Stimulated activated CD8-positive, alpha-beta memory T cell treated with anti-CD3 and anti-CD28 coated beads, Interleukin-2, amount 100 ng/mL, for 48 hours (primary cell): ENCODE measurements at places on chromosomes 1 and 21.

GRCh38 chr1:30084909-30085571 lies 638.3 kb downstream of the MATN1 start:
- no peak for DNase-seq

DNA sequence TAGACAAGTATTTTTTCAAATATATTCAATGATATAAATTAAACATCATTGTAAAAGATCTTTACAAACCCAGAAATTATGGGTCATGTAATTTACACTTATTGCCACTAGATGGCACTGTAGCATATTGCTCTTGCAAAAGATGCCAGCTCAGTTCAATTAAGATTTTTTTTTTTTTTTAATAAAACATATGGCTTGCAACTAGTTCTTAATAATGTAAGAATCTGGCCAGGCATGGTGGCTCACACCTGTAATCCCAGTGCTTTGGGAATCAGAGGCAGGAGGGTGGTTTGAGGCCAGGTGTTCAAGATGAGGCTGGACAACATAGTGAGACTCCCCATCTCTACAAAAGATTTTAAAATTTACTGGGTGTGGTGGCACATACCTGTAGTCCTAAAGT lies 49.4 kb upstream of the DESI2 start:
- no peak for DNase-seq

GRCh38 chr1:100249155-100249536 lies 488 bp downstream of the DBT start:
- no peak for DNase-seq

- no peak for DNase-seq
Observed at GRCh38 chr21:44875316-44875700, 1.8 kb upstream of the PTTG1IP start.

GRCh38 chr1:20640183-20640597 lies 6.9 kb downstream of the PINK1 start:
- DNase-seq = no peak

DNA sequence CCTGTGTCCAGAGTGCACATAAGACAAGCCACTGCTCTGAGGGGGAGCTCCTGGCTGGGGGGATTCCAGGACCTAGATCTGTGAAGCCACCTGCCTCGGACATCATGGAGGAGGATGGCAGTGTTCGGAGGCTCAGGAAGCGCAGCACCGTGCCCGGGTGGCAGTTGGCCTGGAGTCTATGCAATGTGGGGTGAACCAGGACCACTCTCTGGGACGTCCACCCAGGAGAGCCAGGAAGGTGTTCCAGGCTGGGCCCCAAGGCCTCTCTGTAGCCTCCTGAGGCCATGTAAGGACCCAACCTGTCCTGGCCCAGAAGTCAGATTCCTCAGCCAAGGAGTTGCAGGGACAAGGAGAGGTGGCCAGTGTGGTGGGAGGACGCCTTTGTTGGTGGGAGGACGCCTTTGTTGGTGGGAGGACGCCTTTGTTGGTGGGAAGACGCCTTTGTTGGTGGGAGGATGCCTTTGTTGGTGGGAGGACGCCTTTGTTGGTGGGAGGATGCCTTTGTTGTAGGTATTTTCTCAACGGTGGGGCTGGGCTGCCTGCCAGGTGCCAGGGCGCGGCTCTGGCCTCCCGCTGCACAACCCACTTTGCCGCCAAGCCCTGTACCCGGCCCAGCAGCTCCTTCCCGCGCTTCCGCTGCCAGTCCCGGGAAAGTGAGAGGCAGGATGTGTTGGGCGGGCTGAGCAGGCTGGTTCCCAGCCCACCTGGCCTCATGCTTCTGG lies 30.6 kb upstream of the BMP8B start:
- no peak for DNase-seq

DNA sequence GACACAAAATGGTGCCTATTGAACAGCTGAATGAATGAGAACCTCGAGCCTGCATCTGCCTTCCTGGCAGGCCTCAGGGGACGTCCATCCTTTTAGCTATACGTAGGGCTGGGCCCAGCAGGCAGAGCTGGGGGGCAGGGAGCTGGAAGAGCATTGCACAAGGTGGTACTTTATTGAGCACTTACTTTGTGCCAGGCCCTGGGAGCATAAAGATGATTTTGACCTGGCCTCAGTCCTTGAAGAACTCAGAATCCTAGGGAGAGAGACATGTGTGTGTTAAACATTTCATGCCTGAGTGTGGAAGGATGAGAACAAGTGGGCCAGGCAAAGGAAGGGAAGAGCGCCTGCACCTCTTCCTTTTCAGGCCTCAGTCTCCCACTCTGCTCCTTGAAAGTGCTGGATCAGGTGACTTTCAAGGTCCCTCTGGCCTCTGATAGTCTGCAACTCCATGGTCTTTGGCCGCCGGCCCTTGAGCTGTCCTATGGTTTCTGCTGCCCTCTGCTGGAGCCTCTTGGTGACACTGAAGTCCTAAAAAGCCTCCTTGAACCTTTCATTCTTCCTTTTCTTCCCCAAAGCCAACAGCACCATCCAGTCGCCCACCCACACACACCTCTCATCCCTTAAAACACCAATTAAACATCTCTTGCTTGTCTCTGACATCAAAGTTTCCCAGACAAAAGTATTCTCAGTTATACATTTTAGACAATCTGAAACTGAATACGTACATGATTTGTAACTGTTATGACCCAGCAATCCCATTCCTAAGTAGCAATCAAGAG lies 3.5 kb upstream of the PEAR1 start:
- peak; percentile 54 for DNase-seq

DNA sequence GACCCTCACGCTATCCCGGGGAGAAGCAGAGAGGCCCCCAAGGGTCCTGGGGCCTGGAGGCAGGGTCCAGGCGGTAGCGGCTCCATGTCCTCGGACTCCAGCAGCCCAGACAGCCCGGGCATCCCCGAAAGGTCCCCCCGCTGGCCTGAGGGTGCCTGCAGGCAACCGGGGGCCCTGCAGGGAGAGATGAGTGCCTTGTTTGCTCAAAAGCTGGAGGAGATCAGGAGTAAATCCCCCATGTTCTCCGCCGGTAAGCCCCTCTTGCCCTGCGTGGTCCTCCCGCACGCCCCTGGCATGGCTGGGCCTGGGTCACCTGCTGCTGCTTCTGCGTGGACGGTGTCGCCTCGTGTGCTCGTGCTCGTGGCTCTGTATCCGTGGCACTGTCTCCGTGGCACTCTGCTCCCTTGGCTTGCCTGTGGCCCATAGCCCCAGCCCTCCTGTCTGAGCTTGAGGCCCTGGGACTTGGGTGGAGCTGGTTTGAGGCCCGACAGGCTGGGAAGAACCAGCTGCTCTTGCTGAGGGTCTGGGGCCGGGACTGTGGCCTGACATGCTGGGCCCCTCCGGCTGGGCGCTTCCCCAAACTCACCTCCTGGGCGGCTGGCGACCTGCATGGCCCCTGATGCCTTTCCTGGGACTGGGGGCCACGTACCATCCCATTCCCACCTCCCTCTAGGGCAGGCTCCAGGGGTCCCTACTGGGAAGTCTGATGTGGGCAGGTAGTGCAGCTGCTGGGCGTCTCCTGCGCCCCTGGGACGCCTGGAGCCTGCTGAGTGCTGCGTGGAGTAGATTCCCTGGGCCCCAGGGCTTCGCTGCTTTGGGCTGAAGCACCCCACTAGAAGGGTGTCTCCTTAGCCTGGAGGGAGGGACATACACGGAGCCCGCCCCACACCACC lies 23.5 kb downstream of the PANK4 start:
- DNase-seq = no peak

DNA sequence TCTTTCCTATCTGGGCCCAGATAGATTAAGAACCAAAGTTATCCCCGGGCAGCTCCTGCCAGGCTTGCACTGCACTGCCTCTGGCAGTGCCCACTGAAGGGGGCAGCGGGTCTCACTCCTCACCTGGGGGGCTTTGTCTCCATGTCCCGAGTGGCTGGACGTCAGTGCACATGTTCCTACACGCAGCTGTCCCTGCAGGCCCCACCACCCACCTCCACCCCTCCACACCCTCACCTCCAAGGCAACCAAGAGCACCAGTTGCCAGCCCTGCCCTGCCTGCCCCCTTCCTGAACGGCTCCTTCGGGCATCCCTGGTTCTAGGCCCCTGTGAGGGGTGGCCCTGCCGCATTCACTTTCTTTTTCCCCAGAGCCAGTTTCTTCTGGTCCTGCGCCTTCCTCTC lies 147.2 kb downstream of the PEX14 start:
- no peak for DNase-seq

GRCh38 chr1:9591669-9592509 lies 3.2 kb downstream of the TMEM201 start:
- DNase-seq = no peak

DNA sequence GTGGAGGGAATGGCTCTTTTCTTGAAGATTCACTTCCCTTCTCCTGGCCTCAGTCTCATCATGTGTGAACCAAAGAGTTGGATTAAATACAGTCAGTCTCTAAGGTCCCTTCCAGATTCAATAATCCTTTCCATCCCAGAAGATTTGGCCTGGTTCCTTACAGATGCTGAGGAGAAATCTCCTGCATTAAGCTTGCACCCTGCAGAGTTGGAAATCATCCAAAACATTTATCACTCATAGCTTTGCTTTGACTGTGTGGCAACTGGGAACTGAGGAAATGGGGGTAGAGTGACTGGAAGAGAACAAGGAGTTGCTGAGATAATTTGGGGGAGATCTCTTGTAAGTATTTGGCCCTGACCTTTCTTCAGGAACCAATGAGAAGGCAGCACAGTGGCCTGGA lies 220.5 kb upstream of the SGIP1 start:
- no peak for DNase-seq

DNA sequence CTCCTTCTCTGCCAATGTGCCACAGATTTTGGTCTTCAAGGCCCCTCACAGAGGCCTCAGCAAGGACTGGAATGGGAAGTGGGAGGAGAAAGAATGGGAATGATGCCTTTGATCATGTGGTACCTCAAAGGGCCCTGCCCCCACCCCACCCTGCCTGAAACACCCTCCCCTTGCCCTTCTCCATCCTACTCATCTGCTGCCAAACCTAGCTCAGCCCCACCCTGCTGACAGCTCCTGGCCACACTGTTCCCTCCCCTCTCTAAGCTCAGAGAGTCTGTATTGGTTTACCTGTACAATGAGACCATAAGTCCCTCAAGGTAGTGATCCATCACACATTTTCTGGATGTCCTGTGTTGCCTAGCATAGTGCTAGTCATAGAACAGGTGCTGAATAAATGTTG lies 6.7 kb upstream of the ARHGAP30 start:
- DNase-seq = no peak

DNA sequence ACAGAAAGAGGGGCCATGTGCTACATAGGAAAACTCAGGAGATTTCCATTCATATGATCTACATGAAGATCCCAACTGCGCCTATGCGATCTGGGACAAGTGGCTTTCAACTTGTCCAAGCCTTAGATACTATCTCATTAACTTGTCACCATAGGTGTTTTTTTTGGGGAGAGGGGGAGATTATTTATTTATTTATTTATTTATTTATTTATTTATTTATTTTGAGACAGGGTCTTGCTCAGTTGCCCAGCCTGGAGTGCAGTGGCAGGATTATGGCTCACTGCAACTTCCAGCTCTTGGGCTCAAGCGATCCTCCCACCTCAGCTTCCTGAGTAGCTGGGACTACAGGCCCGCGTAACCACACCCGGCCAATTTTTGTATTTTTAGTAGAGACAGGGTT lies 11.3 kb downstream of the FABP3 start:
- DNase-seq = no peak

GRCh38 chr1:112264010-112264409 lies 132.0 kb upstream of the CTTNBP2NL start:
- no peak for DNase-seq

DNA sequence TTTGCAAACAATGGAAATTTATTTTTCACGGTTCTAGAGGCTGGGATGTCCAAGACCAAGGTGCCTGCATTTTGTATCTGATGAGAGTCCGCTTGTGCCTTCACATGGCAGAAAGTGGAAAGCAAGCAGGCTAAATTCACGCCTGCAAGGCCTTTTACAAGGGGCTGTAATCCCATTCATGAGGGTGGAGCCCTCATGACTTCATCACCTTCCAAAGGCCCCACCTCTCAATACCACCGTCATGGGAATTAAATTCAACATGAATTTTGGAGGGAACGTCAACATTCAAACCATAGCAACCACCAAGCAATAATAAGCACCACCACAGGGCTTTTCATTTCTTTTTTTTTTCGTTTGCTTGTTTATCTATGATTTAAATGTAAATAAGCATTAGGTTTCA lies 115.3 kb downstream of the C1orf21 start:
- no peak for DNase-seq

- no peak for DNase-seq
Observed at GRCh38 chr21:43578677-43579303, 80.5 kb downstream of the HSF2BP start.

GRCh38 chr1:8242498-8242897 lies 75.4 kb upstream of the SLC45A1 start:
- no peak for DNase-seq

DNA sequence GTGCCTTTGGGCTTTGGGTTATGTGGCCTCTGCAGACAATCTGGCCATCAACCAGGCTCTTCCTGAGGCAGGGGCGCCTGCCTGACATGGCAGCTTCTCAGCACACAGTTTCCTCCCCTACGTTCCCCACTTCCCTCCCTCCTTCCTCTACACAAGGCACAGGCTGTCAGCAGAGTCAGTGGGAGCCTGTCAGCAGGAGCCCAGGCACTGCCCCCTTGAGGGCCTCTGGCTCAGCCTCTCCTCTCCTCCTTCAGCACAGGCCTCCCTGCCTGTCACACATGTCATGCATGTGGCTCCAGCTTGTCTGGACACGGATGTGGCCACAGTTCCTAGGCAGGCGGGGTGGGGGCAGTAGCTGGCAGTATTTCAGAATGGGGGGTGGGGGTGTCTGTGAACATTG lies 52.2 kb upstream of the ARTN start:
- DNase-seq = no peak

DNA sequence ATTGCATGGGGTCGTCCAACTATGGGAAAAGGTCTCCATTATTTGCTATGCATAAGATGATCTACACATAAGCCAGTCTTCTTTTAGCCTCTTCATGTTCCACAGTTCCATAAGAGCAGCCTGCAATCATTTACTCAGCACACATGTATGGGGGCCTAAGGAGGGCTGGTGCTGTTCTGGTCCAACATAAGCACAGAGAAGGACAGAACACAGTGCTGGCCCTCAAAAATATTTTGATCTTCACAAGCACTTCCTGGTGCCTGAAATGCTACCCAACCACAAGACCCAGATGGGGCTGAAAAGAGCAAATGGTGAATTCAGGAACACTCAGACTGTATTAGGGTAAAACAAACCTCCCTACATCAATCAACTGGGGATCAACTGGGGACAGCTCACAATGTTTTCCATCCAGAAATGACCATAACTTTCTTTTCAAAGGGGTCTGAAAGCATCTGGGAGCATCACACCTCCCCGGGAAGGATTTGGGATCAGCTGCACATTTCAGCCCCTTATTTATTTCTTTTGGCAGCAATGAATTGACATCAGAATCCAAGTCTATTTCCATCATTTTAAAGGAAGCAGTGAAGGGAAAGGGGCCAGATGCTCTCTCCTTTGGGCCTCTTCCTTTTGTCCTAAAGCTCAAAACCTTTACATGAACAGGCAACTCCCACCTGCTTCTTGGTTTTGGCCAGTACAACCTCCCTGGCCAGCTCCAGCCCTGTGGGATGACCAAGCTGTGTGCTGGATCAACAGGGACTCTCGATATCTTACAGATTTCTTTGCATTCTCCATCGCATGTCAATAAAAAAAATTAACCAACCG lies 45.7 kb downstream of the KCNN3 start:
- DNase-seq = no peak

GRCh38 chr21:16081304-16081703 lies 351.5 kb downstream of the USP25 start:
- DNase-seq = no peak
